ENCODE measurements at places on chromosomes 2 and 18.

- no peak for DNase-seq
These were observed 9.4 kb downstream of the SCYGR4 start for GRCh38 chr2:227626580-227627151.

- DNase-seq = no peak
These were observed 47.4 kb downstream of the CAVIN2 start for GRCh38 chr2:191799526-191799925.

- no peak for DNase-seq
These were observed 251.0 kb downstream of the NDUFA10 start for GRCh38 chr2:239774142-239774462.

- DNase-seq = no peak
These were observed 9.3 kb upstream of the KCNE4 start for GRCh38 chr2:223042704-223043118.

- no peak for DNase-seq
These were observed 45.4 kb downstream of the ASAP2 start for GRCh38 chr2:9252002-9252357.

DNA sequence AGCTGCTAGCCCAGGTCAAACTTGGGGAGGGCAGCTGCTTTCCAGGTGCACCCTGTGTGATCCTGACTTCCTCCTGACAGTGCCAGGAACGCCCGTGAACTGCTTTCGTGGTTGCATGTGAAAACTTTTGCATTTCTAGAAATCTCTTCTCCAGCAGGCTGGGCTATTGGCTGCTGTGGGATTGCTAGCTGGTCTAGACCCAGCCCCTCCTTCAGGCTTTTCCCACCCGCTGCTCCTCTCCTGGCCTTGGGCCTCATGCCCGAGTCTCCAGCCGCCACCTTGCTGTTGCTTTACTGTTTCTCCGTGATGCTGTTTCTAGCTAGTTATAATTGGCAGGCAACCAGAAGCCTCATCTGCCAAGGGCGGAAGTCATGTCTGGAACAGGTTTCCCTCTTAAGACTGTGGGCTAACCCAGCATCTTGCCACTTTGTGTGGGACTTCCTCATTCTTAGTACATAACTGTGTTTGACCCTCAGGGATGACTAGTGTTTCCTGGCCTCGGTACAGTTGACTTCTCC, 27.0 kb upstream of the MGAT4A start:
- peak; percentile 10 for DNase-seq

- no peak for DNase-seq
These were observed 18.9 kb downstream of the CREG2 start for GRCh38 chr2:101368376-101368775.

- DNase-seq = no peak
These were observed 31.2 kb upstream of the OTOF start for GRCh38 chr2:26509141-26509540.

- DNase-seq = no peak
These were observed 94.3 kb downstream of the HDAC4 start for GRCh38 chr2:239306274-239307220.

DNA sequence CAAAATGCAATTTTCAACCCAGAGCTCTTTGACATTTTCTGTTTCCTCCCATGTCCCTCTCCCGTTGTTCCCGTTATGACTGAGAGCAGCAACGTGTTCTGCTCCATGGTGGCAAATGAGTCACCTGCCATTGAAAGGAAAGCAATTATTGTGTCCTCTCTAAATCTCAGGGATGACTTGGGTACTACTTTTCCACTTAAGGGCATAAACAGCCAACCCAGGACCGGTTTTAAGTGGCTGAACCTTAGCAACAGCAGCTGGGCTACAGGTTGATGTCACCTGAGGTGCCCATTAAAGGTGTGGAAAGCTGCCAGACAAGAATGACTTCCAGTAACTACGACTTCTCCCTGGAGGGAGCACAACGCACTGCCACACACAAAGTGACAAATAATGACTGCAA, 236.8 kb downstream of the NCKAP5 start:
- DNase-seq = no peak

- no peak for DNase-seq
These were observed 12.0 kb downstream of the SEPTIN10 start for GRCh38 chr2:109601783-109602182.

GRCh38 chr2:72338076-72338475, 190.4 kb upstream of the CYP26B1 start:
- DNase-seq = no peak

DNA sequence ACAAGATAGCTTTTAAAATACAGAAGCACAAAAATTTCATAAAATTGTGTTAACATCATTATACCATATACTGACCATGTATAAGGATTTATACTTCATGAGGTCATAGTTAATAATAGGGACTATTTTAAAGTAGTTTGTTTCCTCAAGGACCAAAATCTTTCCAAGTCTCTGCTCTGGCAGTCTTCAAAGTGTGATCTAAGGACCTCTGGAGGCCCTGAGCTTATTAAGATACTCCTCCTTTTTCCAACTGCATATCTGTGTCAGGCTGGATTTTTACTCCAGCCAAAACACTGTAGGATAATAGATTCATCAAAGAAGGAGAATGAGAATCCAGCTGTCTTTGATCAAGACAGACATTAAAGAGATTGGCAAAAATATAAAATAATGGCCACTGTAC, 1.7 kb upstream of the SCYGR2 start:
- no peak for DNase-seq
